ENCODE measurements at places on chromosomes 16 and 17.

DNA sequence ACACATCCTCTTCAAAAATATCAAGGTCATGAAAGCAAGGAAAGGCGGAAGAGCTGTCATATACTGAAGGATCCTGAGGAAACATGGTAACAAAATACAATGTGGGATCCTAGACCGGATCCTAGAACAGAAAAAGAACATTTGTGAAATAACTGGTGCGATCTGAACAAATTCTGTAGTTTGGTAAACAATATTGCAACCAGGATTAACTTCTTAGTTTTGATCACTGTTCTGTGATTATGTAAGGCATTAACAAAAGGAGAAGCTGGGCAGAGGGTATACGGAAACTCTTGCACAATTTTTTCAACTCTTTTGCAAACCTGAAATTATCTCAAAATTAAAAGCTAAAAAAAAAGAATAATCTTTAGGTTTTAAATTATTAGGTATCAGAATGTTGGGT is 109.7 kb downstream of the TRIM37 start:
- peak; percentile 49 for DNase-seq

- no peak for DNase-seq
These were observed 216.7 kb downstream of the C16orf78 start for GRCh38 chr16:49590166-49590871.

- DNase-seq, result no peak
These were observed 425.3 kb downstream of the CA10 start for GRCh38 chr17:51733166-51733565.

DNA sequence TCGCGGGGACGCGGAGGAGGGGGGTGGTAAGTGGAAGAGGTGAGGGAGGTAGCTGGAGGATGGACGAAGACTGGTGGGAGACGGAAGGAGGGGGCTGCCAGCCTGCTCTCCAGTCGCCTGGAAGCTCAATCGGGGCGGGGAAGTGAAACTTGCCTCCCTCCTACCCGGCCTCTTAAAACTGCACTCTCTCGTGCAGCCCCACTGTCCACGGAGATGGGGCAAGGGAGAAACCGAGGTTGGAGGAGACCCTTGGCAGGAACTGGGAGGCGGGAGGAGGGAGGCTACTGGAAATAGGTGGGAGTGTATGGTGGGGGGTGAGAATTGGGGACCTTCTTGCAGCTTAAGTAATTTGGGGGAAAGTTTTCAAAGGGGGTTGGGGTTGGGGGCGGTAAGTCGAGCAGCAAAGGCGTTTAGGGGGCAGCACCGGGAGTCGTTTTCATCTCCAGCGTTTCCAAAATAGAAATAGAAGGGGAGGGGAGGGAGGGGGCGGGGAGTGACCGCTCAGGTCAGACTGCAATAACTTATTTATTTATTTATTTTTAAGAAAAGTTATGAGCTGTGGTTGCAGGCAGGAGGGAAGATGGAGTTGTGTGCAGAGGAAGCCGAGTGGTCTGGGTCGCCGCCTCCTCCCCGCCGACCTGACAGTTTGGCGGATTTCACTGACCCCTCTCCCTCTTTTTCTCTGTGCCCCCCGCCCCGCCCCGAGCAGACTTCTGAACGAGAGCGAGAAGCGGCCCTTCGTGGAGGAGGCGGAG is 1.4 kb downstream of the SOX9 start:
- no peak for DNase-seq

GRCh38 chr16:30669026-30669902 is 11.0 kb downstream of the FBRS start:
- DNase-seq, result no peak

DNA sequence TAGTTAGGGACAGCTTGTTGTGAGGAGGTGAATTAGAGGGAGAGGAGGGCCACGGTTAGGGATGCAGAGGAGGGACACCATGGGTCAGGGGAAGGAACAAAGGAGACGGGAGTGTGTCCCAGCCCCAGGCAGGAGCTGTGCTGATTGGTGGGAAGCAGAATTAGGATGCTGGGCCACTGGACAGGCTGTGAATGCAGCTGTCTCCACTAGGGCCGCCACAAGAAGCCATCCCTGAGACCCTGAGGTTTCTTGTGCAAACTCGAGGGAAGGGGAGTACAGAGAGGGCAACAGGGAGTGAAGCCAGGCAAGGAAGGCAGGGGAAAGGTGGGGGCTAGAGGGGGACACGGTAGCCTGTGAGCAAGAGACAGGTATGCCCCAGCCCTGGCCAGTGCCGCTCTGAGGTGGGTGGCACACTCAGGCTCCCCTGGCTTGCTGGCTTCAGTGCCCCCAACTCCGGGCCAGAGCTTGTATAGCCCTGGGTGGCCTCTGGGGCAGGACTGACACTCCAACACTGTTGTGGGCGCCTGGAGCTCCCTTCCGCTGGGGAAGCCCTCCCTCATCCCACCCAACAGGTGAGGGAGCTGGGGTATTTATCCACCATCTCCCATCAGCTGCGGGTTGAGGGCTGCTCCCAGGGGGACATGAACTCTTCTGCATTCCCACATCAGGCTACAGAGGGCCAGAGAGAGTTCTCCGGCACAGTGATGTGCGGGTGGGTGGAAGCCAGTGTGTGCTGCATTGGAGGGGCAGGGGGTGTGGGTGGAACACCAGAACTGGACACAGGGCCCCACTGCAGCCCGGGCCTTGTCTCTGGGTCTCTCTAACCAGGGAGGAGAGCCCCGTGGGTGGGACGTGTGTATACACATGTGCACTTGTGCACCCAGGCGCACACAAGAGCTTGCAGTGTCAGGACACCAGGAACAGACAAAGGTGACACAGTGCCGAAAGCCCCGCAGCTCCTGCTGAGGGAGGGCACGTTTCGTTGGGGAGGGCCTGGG is 8.3 kb upstream of the SPPL2C start:
- no peak for DNase-seq

DNA sequence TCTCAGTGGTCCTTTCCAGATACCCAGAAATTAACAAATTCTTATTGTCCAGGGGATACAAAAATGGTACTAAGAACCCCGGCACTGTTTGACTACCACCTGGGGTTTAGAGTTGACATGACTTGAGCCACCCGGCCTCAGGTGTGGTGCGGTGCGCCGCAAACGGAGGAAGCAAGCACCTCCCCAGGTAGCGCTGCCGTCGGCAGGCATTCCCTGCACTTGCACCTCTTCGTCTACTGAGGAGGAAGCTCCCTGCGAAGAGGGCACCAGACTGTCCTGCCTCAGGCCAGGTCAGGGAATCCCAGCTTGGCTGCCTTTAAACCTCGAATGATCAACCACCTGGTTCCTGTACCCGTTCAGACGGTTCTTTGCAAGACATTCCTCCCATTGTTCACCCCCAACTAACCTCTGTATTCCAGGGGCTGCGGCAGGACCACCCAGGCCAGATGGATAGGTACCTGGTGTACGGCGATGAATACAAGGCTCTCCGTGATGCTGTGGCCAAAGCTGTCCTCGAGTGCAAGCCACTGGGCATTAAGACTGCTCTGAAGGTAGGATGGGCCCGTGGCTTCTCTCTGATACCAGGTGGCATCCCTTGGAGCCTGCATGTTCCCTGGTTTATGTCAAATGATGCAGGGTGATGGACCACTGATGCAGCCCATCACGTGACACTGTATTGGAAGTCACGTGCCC is 40.8 kb upstream of the ENDOV start:
- DNase-seq, result no peak

DNA sequence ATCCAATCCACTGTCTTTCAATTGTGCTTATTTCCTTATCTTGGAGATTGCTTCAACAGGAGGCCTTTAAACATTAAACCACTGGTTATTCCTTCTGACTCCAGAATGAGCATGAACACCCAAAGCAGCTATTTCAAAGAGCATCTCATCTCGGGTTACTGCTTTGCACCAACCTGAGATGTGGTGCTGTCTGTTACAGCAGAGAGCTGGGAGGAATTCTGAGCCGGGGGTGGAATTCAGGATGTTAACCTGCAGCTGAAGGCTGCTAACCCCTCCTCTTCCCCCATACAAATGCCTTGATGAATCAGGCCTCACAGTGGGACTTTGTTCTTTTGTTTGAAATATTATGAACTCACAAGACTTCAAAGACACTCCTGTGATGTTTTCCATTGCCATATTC is 113.1 kb downstream of the SHISA9 start:
- DNase-seq, result peak; percentile 8

- peak; percentile 64 for DNase-seq
These were observed 178.5 kb downstream of the MAF start for GRCh38 chr16:79422064-79422463.

- no peak for DNase-seq
These were observed 231.2 kb upstream of the GSE1 start for GRCh38 chr16:85381738-85382592.

GRCh38 chr16:35140293-35140986 is 1681.0 kb downstream of the TP53TG3F start:
- DNase-seq, result no peak

All from suppressor macrophage treated with lipopolysaccharide for 1 hour (primary cell).